GM23248 (cell line): ENCODE measurements at places on chromosomes 5 and 9.

GRCh38 chr9:133643978-133644760, 8.0 kb downstream of the DBH start:
- no peaks in the 10 kb centered on the region for H3K36me3 ChIP-seq
- no peaks in the 10 kb centered on the region for H3K4me1 ChIP-seq
- peaks cover 22% of the 10 kb centered on the region for H3K27me3 ChIP-seq
- no peak for DNase-seq
- no peak overlapping the region for H3K27ac ChIP-seq
- no peak overlapping the region for H3K4me3 ChIP-seq

- H3K4me3 ChIP-seq: no peak overlapping the region
- no peak for DNase-seq
- peaks cover 33% of the 10 kb centered on the region for H3K27me3 ChIP-seq
- no peak overlapping the region for H3K27ac ChIP-seq
These were observed 49.2 kb upstream of the SMIM32 start for GRCh38 chr5:136242136-136242535.

DNA sequence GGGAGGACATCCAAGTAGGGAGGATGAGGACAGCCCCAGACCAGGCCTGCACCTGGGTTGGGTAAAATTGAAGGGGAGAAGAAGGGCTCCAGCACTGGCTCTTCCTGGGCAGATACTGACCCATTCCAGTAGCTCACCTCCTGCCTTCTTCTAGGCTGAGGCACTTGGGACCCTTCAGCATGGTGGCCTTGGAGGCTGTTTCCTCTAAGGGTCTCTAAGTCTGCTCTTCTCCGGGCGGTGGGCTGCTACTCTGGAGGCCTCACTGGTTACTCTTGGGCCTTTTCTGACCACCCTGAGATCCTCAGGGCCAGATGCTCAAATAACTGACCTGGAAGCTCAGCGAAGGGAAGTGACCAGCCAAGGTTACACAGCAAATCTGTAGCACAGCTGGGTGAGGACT, 2.8 kb upstream of the TIFAB start:
- H3K4me3 ChIP-seq: no peak overlapping the region
- no peaks in the 10 kb centered on the region for H3K27me3 ChIP-seq
- no peak for DNase-seq
- peaks cover 18% of the 10 kb centered on the region for H3K4me1 ChIP-seq

- H3K27ac ChIP-seq: no peak overlapping the region
- no peaks in the 10 kb centered on the region for H3K36me3 ChIP-seq
- H3K4me1 ChIP-seq: no peaks in the 10 kb centered on the region
- H3K27me3 ChIP-seq: no peaks in the 10 kb centered on the region; the same call in 1 of the 2 replicates
- H3K4me3 ChIP-seq: no peak overlapping the region
These were observed 23.1 kb downstream of the RNF180 start for GRCh38 chr5:64188776-64189175.

- H3K4me3 ChIP-seq: no peak overlapping the region
- peak; percentile 62 for DNase-seq
- H3K27ac ChIP-seq: peak overlapping the region; percentile 67
- peaks cover 16% of the 10 kb centered on the region for H3K4me1 ChIP-seq
- no peaks in the 10 kb centered on the region for H3K36me3 ChIP-seq
These were observed 497.0 kb upstream of the TUSC1 start for GRCh38 chr9:26175264-26175663.

GRCh38 chr5:74651710-74652109, 11.2 kb upstream of the ENC1 start:
- peaks cover 5% of the 10 kb centered on the region for H3K4me1 ChIP-seq
- no peaks in the 10 kb centered on the region for H3K27me3 ChIP-seq
- no peak overlapping the region for H3K4me3 ChIP-seq
- H3K27ac ChIP-seq: no peak overlapping the region

GRCh38 chr5:78527925-78528324, 120.6 kb downstream of the LHFPL2 start:
- H3K27me3 ChIP-seq: no peaks in the 10 kb centered on the region
- H3K4me3 ChIP-seq: 0 out of 2 replicates have a peak overlapping the region, but pooled peaks have one; percentile 25

DNA sequence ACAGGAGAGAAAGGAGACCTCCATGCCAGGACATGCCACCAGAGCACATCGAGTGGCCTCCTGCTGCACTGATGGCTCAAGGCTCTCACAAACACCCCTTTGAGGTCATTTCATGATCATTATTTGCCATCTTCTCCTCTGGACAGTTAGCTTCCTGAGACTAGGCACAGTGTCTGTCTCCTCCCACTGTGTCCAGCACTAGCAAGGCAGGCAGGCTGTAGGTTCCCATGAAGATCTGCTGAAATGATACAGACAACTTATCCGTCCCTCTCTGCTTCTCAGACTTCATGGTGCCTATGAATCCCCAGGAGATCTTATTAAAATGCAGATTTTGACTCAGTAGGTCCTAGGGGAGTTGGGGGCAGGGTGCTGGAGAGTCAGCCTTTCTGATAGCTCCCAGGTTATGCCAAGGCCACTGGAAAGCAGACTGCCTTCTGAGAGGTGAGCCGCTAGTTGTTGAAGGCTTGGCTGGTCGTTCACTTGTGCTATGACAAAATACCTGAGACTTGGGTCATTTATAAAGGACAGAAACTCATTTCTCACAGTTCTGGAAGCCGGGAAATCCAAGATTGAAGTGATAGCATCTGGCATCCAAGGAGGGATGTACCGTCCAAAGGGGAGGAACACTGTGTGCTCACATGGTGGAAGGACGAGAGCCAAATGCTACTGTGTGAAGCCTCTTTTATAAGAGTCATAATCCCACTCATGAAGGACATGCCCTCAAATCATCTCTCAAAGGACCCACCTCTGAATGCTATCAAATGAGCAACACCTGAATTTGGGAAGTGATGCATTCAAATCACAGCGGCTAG, 183.4 kb downstream of the SPOCK1 start:
- DNase-seq: no peak
- peaks cover 37% of the 10 kb centered on the region for H3K4me1 ChIP-seq
- no peaks in the 10 kb centered on the region for H3K27me3 ChIP-seq
- no peaks in the 10 kb centered on the region for H3K36me3 ChIP-seq

DNA sequence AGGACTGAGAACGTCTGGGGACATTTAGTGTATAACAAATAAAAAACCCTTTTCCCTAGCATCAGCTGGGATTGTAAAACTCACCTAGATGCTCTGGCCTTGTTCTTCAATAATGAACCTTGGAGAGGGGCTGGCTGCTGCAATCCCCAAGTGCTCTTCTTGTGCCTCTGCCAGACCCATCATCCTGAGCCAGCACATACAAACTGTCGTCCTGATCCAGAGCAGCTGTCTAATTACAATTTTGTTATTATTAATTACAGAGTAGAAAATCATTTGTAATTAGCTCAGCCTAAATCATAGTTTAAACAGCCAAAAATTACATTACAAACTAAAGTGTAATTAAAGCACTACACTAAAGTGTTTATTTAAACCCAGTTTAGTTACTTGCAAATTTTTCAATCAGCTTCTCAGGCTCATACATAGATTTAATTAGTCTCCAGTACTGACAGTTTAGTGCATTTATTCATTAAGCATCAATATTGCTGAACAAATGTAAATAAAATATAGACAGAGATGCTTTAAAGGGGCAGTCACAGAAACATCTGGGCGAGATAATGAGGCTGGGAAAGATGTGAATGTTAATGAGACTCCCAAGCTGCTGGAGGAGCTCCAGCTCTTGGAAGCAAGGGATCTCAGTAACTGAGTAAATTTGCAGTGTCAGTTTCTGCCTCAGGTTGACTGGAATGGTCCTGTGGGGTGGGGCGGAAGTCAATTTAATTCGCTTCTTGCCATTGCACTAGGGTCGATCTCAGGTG, 632.3 kb upstream of the TLE4 start:
- no peaks in the 10 kb centered on the region for H3K27me3 ChIP-seq
- H3K4me1 ChIP-seq: no peaks in the 10 kb centered on the region
- no peaks in the 10 kb centered on the region for H3K36me3 ChIP-seq
- no peak overlapping the region for H3K27ac ChIP-seq

DNA sequence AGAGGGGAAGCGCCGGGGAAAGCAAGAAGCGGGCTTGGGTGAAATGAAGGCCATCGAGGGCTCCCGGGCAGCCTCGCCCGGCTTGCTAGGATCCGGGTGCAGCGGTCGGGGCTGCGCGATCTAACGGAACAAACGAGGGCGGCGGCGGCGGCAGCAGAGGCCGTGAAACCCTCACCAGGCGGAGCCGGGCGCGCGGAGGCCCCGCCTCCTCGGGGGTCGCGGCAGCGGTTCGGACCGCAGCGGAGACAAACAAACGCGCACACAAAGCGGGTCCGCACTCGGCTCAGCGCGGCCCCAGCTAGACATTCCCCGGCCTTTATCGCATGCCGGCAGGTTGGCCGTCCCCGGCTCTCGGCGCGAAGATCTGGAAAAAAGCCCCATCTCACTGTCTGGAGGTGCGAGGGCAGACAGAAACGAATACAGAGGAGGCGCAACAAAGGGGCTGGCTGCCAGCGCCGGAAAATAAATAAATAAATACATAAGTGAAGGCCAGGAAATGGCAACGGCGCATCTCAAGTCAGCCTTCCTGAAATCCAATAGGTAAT, 10.5 kb upstream of the TRIM36 start:
- no peaks in the 10 kb centered on the region for H3K4me1 ChIP-seq
- H3K4me3 ChIP-seq: peak overlapping the region; percentile 71
- peak; percentile 47 for DNase-seq
- no peaks in the 10 kb centered on the region for H3K36me3 ChIP-seq

- H3K4me1 ChIP-seq: no peaks in the 10 kb centered on the region
- no peaks in the 10 kb centered on the region for H3K36me3 ChIP-seq
- no peak for DNase-seq
- no peak overlapping the region for H3K4me3 ChIP-seq
- no peak overlapping the region for H3K27ac ChIP-seq
These were observed 262.4 kb downstream of the CDH12 start for GRCh38 chr5:22590677-22591268.

DNA sequence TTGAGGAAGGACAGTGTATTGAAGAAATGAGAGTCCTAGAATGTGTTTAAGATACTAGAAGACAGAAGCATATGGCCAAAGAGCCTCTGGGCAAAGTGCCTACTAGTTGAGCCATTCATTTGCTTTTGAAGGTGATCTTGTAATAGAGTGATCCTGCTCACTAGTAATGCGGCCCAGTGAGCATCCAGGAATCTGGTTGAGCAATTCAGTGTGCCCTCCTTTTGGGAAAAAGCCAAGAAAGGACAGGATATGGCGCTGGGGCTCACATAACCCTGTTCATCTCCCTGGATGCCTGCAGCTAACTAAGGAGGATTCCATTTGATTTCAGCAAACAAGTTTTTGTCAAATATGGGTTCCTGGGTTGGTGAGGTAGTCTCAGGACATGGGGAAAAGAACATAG, 16.3 kb downstream of the ADAM19 start:
- peaks cover 62% of the 10 kb centered on the region for H3K4me1 ChIP-seq
- peak; percentile 87 for DNase-seq
- H3K27me3 ChIP-seq: no peaks in the 10 kb centered on the region
- H3K36me3 ChIP-seq: no peaks in the 10 kb centered on the region

GRCh38 chr5:149039506-149039905, 23.4 kb downstream of the SH3TC2 start:
- H3K27ac ChIP-seq: no peak overlapping the region
- H3K27me3 ChIP-seq: no peaks in the 10 kb centered on the region
- H3K4me1 ChIP-seq: no peaks in the 10 kb centered on the region
- no peak overlapping the region for H3K4me3 ChIP-seq
- H3K36me3 ChIP-seq: no peaks in the 10 kb centered on the region
- no peak for DNase-seq

DNA sequence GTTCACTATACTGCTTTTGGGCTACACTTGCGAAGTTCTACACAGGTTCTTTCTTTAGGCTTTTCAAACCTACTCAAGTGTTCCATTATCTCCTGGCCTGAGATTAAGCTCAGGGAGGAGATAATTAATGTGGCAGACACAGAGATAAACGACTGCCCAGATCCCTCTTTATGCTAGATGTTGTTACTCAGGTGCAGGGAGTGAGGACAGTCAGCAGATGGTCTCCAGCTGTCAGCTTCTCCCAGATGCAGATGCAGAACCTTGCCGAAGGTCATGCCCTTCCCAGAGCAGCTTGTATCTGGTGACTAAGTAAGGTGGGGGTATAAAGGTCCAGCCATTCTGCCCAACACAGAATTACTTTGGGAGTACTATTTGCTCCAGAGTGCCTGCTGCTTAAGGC, 166.2 kb downstream of the ZNF462 start:
- no peaks in the 10 kb centered on the region for H3K36me3 ChIP-seq
- no peaks in the 10 kb centered on the region for H3K4me1 ChIP-seq
- DNase-seq: no peak
- H3K27me3 ChIP-seq: peaks cover 21% of the 10 kb centered on the region; the same call in 1 of the 2 replicates
- H3K27ac ChIP-seq: no peak overlapping the region

GRCh38 chr5:90558344-90559192, at the start of gene ADGRV1:
Gene ADGRV1 (plus strand): TSS chr5:90558797. CDS start chr5:90558896, 99 bp downstream.
- no peak within 1 kb of the TSS for H3K27ac ChIP-seq
- H3K4me3 ChIP-seq: peak within 1 kb of the TSS; percentile 38
- H3K36me3 ChIP-seq: no peaks in the 10 kb centered on the region
- no peaks in the 10 kb centered on the region for H3K4me1 ChIP-seq
- DNase-seq: peak; percentile 30
- H3K27me3 ChIP-seq: peaks cover 54% of the 10 kb centered on the region

- DNase-seq: peak; percentile 85
- H3K36me3 ChIP-seq: peaks cover 5% of the 10 kb centered on the region; the same call in 1 of the 2 replicates
- H3K4me3 ChIP-seq: peak overlapping the region; percentile 90
- H3K4me1 ChIP-seq: peaks cover 18% of the 10 kb centered on the region
- H3K27me3 ChIP-seq: no peaks in the 10 kb centered on the region
These were observed 802 bp downstream of the CCDC107 start for GRCh38 chr9:35658968-35659220.

DNA sequence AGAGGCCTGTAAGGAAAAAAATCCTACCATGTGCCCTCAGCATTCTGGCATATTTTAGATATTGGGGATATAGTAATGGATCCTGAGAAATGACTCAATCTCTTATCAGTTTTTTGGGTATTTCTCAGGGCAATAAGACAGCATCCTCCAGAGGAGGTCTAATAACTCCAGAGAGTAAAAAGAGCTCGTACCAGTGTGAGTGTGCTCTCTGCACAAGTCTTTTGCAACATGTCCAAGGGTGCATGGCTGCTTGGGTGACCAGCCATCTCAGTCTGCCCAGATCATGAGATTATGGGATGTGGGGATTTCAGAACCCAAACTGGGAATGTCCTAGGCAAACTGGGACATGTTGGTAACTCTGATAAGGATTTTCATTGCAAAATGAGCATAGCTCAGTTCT, 15.3 kb downstream of the ASPN start:
- H3K36me3 ChIP-seq: no peaks in the 10 kb centered on the region
- no peak overlapping the region for H3K4me3 ChIP-seq
- H3K4me1 ChIP-seq: peaks cover 30% of the 10 kb centered on the region
- no peak overlapping the region for H3K27ac ChIP-seq

DNA sequence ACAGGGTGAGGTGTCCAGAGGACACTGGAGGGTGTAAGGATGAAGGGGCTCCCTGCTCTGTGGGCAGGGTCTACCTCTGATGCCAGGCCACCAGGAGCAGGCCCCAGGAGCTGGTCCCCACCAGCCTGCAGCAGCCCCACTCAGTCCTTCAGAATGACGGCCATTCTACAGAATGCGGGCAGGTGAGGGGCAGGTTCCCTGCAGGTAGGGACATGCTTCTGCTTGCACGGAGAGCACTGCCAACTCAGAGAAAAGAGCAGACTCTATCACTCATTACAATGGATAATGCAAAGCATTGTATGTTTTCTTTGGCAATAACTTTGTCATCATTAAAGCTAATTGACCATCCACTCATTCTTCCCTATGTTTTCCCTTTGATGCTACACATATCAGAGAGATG, 39.0 kb downstream of the DDX31 start:
- H3K27ac ChIP-seq: no peak overlapping the region
- no peaks in the 10 kb centered on the region for H3K27me3 ChIP-seq
- no peak for DNase-seq
